ENCODE measurements at places on chromosomes 6 and 20.
A peak's percentile ranks its signal among the peaks of the same experiment; 100 is the strongest.

DNA sequence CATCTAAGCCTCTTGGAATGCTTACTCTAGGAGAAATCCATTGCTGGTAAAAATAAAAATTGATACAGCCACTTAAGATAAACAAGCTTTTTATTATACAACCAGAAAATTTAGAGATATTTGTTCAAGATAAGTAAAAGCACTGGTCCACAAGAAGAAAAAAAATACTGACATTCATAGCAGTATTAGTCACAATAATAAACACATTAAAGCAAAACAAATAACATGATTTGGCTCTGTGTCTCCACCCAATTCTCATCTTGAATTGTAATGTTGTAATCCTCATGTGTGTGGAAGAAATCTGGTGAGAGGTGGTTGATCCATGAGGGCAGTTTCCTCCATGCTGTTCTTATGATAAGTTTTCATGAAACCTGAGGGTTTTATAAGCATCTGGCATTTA, 1093.5 kb upstream of the ADGRB3 start:
- no peak for DNase-seq

DNA sequence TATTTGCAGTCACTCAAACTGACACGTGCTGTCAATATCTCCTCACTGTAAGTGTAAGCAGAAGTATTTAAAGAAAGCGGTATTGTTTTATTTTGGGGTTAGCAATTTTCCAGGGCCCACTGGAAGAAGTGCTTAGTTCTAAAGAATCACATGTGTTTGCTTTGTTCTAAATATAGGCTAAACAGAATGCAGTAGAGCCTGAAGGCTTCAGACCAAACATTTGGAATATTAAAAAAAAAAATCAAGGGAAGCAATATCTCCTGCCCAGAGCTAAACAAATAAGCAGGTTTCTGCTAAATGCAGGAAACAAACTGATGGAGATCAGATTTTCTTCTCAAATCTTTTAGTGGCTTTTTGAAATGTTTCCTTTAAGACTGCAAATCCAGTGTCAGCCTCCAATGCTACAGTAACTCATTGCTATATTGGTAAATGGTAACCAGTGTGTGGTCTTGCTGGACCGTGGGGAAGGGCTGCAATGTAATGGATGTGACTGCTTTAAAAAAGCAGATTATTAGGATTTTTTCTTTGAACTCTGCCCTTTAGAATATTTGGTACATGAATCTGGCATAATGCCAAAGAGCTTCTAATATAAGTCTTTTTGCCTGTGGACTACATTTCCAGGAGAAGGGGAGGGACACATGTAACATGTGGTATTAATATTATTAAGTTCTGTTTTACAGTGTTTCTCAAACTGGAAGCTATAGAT, 317.1 kb upstream of the FERMT1 start:
- DNase-seq, result no peak

DNA sequence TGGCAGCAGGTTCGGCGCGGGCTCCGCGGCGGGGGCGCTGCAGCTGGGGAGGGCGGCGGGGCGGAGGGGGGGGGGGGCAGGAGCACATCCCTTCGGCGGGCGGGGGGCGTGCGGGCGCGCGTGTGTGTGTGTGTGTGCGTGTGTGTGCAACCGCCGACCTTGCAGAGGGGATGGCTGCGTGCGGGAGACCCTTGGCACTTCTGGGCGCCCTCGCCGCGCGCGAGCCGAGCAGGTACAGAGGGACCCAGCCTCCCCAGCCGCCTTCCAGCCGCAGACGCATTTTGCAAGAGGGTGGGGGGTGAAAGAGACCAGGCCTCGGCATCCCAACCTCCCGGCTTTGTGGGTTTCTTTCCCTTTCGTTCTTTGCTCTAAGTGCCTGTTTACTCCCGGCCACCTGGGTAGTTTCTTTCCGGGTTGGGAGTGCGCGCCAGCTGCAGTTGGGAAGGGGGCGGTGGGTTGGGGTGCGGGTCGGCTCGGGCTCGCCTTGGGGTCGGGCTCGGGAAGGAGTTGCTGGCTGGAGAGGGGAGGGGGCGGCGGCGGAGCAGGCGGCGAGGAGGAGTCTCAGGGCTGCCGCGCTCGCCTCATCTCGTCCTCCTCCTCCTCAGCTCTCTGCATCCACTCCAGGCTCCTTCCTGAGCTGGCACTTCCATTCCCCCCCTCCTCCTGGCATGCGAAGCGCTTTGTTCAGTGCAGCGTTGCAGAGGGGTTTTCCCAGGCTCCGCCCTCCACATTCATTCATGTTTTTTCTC, 620 bp downstream of the HIVEP1 start:
- peak; percentile 66 for DNase-seq

DNA sequence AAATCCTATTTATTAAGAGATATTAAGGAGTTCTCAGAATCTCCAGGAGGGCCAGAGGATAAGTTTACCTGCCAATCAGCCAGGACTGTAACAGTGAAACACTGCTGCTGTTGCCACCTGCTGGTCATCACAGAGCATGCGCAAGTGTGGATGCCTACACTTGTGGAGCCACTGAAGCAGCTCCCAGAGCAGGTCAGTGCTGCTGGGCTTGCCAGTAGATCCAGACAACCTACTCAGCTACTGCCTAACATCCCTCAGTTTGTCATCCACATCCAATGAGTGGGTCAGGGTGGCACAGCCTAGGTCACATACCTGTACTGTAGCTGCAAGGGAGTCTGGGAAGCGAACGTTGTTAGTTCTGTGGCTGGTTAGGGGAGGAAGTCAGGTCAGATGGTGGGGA, 18.3 kb upstream of the NHSL1 start:
- peak; percentile 36 for DNase-seq

DNA sequence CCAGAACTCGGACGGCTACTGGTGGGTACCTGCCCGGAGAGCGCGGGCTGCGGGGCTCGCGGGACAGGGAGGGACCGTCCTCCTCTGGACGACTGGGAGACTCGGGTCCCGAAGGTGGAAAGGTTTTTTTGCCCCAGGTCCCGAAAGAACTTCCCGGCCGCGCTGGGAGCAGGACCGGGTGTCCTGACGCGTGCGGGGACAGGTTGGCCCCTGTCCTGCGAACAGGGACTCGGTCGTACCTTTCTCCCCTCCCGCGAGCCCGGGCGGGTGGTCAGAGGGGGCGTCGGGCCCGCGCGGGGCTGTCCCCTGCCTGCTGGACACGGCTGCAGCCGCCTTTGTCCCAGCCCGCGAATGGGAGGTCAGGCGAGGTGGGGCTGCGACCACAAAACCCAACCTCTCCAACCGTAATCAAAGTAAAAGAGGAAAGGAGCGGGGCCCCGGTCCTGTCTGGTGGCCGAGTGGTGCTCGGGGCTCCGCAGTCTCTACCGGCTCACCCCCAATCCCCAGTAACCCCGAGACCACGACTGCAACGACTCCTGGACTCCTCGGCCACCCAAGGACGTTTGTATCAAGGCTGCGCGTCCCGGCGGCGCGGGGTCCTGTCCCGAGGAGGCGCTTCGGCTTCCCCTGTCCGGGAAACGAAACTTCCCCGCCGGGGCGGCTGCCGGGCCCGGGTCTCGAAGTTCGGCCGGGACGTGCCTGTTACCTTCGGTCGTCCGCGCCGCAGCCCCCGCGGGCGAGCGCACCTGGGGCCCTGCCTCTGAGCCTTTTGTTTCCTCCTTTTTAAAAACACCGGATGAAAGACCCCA, 798 bp downstream of the DSP start:
- DNase-seq, result peak; percentile 64

GRCh38 chr6:30684386-30685156, 1.9 kb downstream of the PPP1R18 start:
- peak; percentile 48 for DNase-seq

- no peak for DNase-seq
These were observed 6.3 kb upstream of the NAA20 start for GRCh38 chr20:20010639-20011500.

DNA sequence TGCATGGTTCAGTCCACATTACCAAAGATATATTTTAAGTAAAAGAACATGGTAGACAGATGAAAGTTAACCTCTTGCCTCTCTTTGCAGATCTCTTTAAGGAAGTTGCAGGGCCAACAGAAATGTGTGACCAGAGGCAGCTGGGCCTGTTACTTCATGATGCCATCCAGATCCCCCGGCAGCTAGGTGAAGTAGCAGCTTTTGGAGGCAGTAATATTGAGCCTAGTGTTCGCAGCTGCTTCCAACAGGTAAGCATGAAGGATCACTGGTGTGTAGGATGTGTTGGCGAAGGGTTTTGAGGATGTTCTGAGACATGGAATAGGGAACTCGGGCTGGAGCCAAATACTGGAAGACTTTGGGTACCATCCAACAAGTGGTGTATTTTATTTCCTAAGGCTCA, 508.6 kb downstream of the UTRN start:
- DNase-seq, result no peak

- peak; percentile 34 for DNase-seq
These were observed 109.5 kb upstream of the RAB32 start for GRCh38 chr6:146433881-146434731.

- DNase-seq, result no peak
These were observed 13.0 kb downstream of the TENT5A start for GRCh38 chr6:81739230-81740195.

GRCh38 chr6:166556863-166557322, 29.6 kb downstream of the RAMACL start:
- no peak for DNase-seq

- DNase-seq, result no peak
These were observed 89.4 kb downstream of the GRM4 start for GRCh38 chr6:34056305-34057108.

GRCh38 chr20:7742479-7742878, 197.8 kb downstream of the HAO1 start:
- DNase-seq, result no peak

GRCh38 chr6:33161354-33162331, 30.6 kb downstream of the COL11A2 start:
- peak; percentile 91 for DNase-seq

DNA sequence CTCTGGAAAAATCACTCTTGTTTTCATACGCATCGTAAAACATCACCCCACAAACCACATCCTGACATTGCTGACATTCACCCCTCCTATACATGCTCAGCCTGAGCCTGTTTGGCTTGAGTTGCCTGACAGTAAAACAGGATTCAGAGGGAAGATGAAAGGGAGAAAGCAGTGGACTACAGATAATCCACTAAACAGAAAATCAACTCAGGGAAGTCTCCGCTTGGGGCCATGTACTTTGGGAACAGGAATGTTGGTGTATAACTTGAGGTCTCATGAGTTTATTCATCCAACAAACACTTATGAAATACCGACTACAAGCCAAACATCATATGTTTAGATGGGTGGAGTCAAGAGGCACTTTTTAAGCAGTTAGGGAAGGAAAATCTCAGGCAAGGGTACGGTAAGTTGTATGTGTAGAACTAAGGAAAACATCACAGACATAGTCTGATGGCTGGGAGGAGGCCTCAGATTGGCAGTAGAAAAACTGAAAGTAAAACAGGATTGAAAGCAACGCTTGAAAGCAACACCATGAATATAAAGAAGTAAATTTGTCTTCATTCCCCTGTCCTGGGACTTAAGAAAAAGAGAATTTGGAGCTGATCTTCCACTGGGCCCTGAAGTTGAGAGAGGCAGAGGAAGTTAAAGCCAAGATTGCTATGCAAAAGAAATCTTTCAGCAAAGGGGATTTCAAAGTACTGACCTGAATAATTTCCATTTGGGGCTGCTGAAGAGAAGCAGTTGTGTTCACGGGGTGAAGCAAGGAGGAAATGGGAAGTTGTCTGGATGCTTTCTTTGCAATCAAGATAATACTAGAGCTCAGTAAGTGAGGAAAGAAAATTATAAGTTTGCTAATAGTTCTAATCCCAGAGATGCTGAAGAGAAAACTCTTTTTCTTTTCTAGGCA, 28.8 kb downstream of the PDE7B start:
- DNase-seq, result no peak

- DNase-seq, result no peak
These were observed 318.1 kb downstream of the CLIC5 start for GRCh38 chr6:45697605-45698004.

GRCh38 chr20:8431538-8432434, 299.7 kb downstream of the PLCB1 start:
- DNase-seq, result no peak

DNA sequence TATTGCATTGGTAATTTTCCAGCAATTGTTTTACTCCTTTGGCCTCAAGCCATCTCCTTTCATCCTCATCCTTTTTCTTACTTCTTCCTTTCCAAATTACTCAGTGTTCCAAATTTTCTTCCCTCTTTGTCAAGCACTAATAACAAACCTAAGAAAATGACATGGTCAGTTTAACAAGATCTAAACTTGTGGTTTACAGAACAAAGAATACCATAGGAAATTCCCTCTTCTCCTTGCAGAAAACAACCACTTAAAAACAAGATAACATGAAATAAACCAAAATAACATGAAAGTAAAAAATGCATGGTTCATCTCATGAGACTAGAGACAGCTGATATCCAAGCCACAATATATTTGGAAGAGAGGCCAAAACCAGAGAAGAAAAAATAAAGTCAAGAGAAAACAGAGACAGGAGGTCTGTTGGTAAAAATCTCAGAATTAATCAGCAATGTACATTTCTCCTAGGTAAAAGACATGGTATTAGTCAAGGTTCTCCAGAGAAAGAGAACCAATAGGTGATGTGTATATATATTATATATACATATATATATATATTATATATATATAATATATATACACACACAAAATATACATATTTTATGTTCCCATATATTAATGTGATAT, 51.0 kb upstream of the SENP6 start:
- DNase-seq, result no peak

DNA sequence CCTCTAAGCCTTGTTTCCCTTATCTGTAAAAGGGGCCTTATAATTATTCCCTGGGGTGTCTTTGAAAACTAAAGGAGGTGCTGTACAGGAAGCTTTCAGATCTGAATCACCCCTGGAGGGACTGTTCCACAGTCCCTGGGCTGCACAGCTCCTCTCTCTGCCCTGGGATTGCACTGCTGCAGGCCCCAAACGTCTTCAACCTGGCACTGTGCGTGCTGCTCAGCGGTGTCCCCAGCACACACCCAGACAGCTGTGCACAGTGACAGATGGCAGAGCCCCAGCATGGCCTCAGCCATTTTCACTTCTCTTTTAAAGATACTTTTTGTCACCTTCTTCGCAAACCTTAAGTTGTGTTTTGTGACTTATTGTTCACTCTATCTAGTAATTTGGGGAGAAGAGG, 50.7 kb upstream of the INSM1 start:
- DNase-seq, result no peak

- no peak for DNase-seq
These were observed 21.5 kb upstream of the TMEM244 start for GRCh38 chr6:129882510-129883023.

DNA sequence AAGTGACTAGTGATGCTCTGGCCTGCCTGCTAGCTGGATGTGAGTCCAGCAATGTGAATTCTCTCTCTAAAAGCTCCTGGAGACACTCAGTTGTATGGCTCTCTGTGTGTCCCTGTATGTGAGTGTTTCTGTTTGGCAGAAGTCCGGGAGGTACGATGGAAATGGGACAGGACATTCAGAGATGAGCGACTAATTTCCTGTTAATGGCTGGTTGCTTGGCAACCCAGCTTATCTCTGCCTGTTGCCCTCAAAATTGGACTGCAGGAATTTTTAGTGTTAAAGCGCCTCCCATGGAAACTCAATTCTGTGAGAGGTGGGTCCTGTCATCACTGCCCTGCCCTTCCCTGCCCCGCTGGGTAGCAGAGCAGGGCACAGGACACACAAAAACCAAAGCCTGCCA, 136.8 kb upstream of the LRFN2 start:
- peak; percentile 31 for DNase-seq

DNA sequence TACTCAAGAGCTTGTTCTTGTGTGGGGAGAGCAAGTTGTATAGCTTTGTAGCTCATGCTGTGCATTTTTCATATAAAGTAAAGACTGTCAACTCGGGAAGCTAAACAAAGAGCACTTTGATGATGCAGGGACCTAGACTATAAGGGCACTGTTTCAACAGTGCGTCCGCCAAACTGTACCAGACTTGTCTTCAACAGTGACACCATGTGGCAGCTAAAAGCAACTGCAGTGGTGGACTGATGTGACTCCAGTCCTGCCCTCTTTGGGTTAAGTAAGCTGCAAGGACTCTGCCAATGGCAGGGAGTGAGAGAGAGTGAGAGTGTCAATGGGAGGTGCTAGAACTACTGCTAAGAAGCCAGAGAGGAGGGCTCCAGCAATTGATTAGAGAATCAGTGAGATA, 48.1 kb upstream of the MC3R start:
- DNase-seq, result no peak

All from endothelial cell (in vitro differentiated cells).